Right renal pelvis (tissue), 4 donors: ENCODE measurements at places on chromosomes 12 and 14. TPM values are rescaled to one million over a fixed set of nuclear protein-coding genes. Genes with fewer than 3 reads are reported as not detected.

DNA sequence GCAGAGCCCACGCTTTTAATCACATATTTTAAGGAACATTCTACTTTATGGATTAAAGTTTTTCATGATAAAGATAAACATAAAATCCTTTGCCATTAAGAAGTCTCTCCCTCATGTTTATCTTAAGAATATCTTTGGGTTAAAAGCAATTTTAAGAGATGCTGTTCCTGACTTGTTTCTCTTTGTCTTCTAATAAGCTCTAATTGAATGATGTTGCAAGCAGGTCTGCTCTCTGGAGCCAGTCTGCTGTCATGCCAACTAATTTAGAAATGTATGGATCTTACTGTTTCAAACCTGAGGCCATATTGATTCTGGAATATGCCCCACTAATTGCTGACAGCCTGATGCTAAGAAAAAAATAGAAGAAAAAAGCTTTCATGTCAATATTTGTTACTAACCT lies 173.6 kb downstream of the TTC8 start:
- no peak for DNase-seq

DNA sequence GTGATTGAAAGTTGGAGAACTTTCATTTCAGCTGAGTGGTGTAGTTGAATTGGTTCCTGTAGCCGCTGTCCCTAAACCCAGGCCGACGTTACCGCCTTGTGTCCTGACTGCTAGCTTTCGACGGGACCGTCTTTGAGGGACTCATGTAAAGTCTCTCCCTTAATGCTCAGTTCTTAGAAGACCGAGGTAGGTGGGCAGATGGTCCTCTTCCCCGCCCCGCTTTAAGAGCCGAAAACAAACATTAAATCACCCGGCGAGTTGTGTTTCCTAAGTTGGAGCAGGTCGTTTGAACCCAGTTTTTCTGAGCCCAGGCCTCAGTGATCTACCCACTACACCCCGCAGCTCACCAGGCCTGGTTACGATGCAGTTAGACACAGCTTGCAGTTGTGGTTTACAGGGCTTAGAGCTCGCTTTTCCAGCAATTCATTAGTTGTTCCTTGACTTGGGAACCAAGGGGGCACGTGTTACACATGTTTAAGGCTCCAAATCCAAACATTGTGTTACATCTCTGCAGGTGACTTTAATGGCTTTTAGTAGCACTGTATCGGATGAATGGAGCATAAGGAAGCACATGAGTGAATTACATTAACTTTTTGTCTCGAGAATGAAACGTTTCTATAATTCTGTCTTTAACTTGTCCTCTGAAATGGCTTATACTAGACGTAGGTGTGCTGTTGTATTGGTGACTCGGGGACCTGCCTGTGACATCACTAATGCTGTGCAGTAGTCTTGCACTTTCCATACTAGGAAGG lies 790 bp downstream of the NEDD1 start:
- peak; percentile 24 for DNase-seq

DNA sequence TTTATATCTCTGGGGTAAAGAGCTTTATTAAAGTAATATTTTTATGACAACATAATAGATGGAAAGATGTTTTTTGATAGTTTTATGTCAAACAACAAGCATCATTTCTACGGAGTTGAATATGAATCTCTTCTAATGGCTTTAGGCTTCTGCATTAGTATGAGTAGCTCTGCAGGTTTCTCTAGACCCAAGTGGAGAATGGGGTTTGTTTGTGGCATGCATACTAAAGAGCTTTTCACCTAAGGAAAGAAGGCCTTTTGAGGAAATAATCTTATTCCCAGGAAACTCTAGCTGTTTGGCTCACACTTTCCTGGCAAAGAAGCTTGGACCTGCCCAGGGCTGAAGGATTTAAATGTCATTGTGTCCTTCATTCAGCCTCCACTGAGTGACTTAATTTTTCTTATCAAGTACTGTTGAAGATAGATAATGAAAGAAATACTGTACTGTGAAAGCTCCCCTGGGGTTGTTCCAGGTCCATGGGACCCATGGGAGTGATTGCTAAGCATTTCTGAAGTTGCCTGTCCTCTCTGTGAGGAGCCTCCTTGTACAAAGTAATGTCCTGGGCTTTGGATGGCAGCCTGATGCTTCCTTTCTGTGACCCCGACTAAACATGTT lies 469.3 kb downstream of the LRIG3 start:
- no peak for DNase-seq

- DNase-seq, result no peak
These were observed 38.9 kb downstream of the TPCN1 start for GRCh38 chr12:113260127-113260526.

- peak; percentile 93 for DNase-seq
These were observed at the start of gene LEMD3 for GRCh38 chr12:65169320-65170208. TSS of gene LEMD3 (plus strand) at chr12:65169583. CDS start at chr12:65169597, 14 bp downstream.

DNA sequence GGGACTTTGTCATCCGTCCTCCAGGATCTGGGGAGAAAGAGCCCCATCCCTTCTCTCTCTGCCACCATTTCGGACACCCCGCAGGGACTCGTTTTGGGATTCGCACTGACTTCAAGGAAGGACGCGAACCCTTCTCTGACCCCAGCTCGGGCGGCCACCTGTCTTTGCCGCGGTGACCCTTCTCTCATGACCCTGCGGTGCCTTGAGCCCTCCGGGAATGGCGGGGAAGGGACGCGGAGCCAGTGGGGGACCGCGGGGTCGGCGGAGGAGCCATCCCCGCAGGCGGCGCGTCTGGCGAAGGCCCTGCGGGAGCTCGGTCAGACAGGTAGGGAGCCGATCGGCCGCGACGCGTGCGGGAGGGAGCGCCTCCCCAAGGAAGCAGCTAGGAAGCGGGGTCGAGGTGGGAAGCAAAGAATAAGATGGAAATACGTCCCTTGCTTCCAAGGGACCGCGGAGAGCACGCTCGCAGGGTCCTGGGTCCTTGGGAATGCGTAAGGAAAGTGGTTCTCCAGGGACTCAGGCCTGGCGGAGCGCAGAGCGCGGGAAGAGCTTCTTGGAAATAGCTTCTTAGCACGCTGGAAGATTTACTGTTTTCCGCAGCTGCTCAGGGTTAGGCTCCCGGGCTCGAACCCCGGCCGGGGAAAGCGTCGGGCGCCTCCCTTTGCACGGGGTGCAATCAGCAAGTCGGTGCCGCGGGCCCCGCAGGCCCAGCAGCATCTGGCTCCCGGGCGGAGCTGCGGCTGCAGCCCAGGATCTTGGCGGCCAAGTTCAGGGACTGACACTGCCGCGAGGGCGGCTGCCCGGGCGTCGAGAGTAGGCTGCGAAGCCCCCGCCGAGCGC lies 457 bp downstream of the SOCS2 start:
- DNase-seq, result no peak

GRCh38 chr14:24260026-24260779 lies 2.8 kb downstream of the TGM1 start:
- no peak for DNase-seq

DNA sequence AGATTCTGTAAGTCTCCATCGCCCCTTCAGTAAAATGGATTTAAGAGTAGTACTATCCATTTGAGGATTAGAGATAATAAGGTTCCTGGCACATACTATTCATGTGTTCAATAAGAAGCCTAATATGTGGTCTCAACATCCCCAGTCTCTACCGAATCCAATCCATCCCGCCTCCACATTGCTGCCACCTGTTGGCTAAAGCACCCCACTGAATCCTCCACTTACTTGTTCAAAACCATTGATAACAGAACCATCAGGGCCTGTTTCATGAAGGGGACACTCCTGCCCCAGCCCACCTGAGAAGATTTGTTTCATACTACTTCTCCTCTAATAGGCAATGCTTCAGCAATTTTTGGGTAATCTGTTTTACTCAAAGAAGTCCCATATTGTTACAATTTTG lies 147.5 kb downstream of the SLC2A13 start:
- DNase-seq, result no peak

DNA sequence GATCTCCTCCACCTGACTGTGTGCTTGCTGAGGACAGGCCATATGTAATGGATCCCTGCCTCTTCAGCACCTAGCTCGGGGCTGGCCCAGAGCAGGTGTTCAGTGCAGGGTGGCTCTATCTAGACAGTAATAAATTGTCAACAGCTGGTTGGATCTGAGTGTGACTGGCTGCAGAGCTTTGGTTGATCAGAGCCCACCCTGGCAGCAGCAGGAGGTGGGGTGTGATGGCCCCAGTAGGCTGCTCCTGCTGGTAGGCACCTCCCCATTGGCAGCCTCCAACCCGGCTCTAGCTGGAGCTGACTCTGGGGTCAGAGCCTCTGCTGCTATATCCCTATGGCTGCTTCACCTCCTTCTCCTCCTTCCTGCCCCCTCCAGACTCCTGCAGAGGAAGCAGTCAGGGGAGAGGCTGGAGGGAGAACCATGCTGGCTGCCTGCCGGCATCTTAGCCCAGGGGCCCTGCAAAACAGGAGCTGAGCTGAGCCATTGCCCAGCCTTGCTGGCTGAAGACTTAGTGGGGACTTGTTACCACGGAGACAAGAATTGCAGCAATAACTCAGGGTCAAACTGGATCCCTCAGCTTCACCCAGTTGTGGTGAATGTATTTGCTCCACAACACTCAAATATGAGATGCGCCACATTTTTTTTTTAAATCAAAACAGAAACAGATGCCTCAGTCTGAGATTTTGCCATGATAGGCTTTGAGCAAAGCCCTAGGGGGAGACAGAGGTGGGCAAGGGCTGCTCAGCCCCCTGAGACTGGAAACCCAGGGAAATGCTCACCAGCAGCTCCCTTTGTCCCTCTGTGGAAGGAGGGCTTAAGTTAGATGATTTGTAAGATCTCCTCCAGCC lies 22.2 kb downstream of the TMEM63C start:
- no peak for DNase-seq

DNA sequence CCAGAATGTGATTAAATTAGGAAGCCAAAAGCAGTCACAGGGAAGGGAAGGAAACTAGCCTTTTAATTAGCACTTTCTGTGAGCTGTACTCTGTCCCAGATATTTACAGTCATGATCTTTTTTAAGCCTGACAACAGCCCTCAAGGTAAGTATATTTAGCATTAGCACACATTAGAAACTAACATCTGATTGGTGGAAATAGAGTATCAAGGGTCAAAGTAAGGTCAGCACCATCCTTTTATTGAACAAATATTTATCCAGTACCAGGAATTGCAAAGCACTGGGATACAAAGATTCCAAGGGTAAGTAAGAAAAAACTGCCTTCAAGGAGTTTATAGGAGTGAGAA lies 28.2 kb downstream of the RPGRIP1 start:
- DNase-seq, result no peak

DNA sequence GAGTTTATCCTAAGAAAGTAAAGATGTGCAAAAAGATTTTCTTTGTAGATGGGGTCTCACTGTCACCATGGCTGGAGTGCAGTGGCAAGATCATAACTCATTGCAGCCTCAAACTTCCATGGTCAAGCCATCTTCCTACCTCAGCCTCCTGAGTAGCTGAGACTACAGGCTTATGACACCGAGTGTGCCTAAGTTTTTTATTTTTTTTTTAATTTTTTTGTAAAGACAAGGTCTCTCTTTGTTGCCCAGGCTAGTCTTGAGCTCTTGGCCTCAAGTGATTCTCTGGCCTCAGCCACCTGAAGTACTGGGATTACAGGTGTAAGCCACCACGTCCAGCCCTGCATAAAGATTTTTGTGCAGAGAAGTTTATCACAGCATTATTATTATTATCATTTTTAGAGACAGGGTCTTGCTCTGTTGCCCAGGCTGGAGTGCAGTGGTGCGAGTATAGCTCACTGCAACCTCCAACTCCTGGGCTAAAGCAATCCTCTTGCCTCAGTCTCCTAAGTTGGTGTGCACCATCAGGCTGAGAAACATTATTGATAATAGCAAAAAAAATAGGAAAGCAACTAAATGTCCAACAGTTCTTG lies 19.3 kb upstream of the MDM2 start:
- DNase-seq, result no peak

- DNase-seq, result no peak
These were observed 59.6 kb upstream of the FERMT2 start for GRCh38 chr14:53010193-53011040.

- DNase-seq, result no peak
These were observed 19.0 kb downstream of the TMEM19 start for GRCh38 chr12:71704920-71705319.

Gene CMA1
- 0.34 TPM for polyA plus RNA-seq

Gene MANSC4
- 0.13 TPM for polyA plus RNA-seq

Gene KRT2
- not detected for polyA plus RNA-seq

Gene TAS2R7
- not detected for polyA plus RNA-seq

Gene CLEC7A
- polyA plus RNA-seq, result 1.3 TPM

Gene ANO4
- 0.75 TPM for polyA plus RNA-seq

Gene CALM1
- polyA plus RNA-seq, result 439 TPM

Gene COPZ1
- polyA plus RNA-seq, result 224 TPM

Gene TBPL2
- 0.10 TPM for polyA plus RNA-seq

Gene IQSEC3
- 7.3 TPM for polyA plus RNA-seq
